ENCODE measurements at places on chromosomes 4 and X.

DNA sequence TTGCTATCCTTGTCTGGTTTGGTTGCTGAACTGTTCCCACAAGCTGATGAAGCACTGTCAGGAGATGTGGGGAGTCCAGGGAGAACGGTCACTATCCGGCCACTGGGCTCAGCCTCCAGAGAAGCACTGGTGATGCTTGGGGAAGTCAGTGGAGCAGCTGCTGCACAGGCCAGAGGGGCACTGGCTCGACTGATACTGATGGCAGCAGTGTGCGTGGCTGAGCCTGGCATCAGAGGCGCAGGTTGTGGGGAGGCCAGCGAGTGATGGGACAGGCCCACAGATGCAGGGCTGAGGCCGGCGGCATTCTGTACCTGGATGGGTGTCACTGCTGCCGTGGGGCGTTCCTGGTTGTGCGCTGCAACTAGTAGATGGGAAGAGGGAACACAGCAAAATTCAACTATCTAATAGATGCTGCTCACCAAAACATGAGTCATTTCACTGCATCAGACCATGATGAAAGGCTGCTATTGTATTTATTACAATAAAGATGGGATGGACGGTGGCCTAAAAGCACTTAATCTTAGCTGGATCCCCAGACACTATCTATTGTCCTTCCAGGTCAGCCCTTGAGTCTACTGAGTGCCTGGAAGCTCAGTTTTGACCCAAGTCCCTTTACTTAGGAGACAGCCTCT, 106.3 kb upstream of the CBR4 start:
- no peak for DNase-seq

DNA sequence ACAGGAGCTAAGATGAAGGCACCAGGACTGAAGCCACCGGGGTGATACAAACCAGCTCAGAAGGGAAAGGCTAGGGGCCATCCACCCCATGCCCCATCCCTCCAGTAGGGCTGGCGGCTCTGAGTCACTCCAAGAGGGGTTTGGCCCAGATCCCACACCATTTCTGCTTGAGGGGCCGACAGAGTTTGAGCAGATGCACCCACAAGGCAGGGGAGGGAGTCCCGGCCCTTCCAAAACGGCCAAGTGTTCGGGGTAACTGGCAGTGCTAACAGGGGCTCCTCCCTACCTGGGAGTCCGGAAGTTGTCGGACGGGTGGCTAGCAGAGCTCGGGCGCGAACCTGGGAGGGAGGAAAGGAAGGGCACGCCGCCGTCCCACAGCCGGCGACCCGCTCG, 412 bp downstream of the SLC10A3 start:
- peak; percentile 41 for DNase-seq

- DNase-seq: no peak
Observed at GRCh38 chr4:10131202-10131601, 14.6 kb upstream of the WDR1 start.

DNA sequence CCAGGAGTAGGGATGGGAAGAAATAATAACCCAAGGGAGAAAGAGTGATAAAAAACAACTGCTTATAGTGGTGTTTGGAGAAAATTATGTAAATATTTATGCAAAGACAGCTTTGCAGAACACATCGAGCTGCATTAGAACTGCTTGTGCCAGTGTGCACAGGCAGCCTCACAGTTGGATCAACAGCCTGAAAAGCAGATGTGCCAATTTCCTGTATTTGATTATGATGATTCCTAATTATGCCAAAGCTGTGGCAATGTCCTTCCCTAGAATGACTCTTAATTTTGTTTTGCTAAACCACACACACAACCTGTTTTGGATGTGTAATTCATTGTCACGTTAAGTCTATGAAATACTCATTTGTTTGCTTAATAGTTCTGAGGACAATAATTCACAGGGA, 30.6 kb upstream of the ANTXR2 start:
- no peak for DNase-seq

GRCh38 chr4:80266902-80267380, 477 bp downstream of the FGF5 start:
- no peak for DNase-seq

- no peak for DNase-seq
Observed at GRCh38 chr4:189202869-189203271, 737.8 kb upstream of the FRG1 start.

- no peak for DNase-seq
Observed at GRCh38 chr4:71470524-71470923, 131.7 kb downstream of the SLC4A4 start.
